ENCODE measurements at places on chromosomes 12 and 14.

DNA sequence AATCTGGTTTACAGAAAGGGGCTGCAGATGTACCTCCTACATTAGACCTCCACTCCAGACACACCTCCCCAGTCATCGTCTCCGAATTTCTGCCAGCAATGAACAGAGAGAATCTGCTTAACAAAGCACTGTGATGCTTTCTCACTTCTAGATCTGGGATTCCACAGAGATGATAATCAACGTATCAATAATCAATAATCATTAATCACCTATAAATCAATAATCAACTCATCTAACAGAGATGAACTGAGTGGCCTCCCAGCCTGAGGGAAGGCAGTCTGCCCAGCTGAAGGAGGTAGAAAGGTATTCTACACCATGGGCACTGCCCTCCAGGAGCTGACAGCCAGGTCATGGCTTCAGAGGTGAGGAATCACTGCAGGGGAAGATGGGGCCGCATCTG is 183.2 kb downstream of the TMEM132D start:
- DNase-seq, result no peak

DNA sequence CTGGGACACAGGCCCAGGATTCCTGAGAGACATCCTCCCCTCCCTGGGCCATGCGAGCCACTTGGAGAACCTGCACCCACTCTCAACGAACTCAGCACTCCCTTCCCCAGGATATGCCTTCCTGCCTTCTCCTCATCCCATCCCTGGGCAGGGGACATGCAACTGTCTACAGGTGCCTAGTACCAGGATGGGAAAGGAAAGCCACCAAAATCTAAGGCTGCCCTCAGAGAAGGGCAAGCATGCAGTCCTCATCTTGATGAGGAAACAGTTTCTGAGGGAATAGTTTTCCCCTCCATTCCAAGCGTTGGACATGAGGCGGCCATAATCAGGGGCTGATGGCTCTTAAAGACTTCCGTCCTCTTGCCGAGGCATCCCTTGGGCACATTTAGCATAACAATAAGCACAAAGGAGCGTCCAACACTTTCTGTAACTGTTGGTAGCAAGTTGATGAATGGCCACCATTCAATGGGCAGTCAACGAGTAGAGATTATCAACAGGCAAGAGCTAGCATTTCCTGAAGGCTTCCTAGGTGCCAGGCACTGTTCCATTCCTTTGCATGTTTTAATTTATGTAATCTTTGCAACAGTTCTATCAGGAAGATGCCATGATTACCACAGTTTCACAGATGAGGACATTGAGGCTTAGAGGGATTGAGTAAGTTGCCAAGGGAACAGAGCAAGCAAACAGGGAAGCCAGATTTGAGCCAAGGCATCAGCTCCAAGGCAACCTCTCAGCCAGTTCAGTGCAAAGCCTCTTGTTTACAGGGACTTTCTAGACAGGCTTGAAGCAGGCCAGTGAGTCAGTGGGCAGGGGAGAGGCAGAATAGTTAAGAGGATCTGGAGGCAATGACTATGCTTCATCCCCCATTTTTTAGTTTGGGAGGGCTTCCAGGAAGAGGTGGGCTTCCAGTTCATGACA is 105.1 kb downstream of the SINHCAF start:
- DNase-seq, result peak; percentile 75

- no peak for DNase-seq
These were observed 82.6 kb upstream of the COCH start for GRCh38 chr14:30791522-30792351.

GRCh38 chr14:76456200-76456599 is 80.3 kb downstream of the ESRRB start:
- DNase-seq, result no peak

GRCh38 chr14:35347323-35348043 is 55.3 kb downstream of the PSMA6 start:
- DNase-seq, result no peak

GRCh38 chr14:85416771-85417170 is 113.2 kb upstream of the FLRT2 start:
- DNase-seq, result no peak

DNA sequence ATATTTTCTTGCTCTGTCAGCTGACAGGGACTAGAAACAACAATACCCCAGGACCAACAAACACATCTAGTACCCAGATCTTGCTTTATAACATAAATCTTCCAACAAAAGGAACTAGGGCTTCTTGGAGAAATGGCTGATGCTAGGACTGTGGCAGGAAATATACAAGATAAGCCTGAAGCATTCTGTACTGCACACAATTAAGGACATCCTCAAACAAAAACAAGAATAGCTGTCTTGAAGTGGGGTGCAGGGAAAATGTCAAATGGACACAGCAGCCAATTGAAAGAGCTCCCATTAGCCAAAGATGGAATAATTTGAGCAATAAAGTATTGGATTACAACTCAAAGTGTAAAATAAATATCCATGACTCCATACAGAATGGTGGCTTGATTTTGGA is 50.0 kb downstream of the LGMN start:
- DNase-seq, result no peak

- no peak for DNase-seq
These were observed 48.0 kb downstream of the SLC17A8 start for GRCh38 chr12:100404769-100405407.

- DNase-seq, result no peak
These were observed 50.5 kb downstream of the IFNG start for GRCh38 chr12:68109001-68109400.

GRCh38 chr14:97723351-97723750 is 926.2 kb downstream of the VRK1 start:
- DNase-seq, result no peak

- no peak for DNase-seq
These were observed 70.6 kb downstream of the PTHLH start for GRCh38 chr12:27901959-27902358.

DNA sequence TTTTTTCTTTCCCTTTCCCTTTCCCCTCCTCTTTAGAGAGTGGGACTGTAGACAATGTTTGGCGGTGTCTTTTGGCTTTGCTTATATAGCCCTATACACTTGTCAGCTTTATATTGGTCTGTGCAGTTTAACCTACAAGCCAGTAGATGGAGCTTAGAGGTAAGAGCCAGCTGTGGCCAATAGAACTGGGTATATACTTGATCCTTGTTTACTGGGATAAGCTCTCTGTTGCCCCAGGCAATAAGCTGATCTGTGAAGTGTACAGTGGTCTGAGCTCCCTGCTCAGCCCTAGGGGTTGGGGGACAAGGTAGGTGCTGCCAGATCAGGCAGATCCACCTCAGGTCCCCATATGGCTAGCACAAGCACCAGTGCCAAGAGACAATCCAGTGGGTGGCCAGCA is 434.1 kb downstream of the NOVA1 start:
- peak; percentile 21 for DNase-seq

- DNase-seq, result no peak
These were observed 84.7 kb upstream of the SOX5 start for GRCh38 chr12:24034160-24034559.

GRCh38 chr14:100236881-100237280 is 2.1 kb upstream of the YY1 start:
- DNase-seq, result no peak

GRCh38 chr12:7959701-7960121 is 23.7 kb upstream of the SLC2A3 start:
- DNase-seq, result no peak

DNA sequence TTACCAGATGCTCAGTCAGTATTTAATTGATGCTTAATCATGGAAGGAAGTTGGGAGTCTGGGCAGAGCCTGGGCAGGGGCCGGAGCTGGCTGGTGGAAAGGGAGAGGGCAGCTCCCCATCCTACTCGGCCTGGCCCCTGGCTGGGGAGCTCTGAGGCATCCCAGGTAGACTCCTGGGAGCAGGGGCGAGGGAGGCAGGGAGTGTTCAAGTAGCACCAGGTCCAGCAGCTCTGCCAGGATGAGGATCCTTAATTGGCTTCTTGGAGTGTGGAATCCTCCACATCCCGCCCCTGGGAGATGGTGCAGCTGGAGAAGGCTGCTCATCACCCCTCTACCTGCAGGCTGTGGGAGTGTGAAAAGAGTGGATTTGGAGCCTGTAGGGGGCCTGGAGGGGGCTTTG is 30.9 kb downstream of the SYNDIG1L start:
- no peak for DNase-seq

DNA sequence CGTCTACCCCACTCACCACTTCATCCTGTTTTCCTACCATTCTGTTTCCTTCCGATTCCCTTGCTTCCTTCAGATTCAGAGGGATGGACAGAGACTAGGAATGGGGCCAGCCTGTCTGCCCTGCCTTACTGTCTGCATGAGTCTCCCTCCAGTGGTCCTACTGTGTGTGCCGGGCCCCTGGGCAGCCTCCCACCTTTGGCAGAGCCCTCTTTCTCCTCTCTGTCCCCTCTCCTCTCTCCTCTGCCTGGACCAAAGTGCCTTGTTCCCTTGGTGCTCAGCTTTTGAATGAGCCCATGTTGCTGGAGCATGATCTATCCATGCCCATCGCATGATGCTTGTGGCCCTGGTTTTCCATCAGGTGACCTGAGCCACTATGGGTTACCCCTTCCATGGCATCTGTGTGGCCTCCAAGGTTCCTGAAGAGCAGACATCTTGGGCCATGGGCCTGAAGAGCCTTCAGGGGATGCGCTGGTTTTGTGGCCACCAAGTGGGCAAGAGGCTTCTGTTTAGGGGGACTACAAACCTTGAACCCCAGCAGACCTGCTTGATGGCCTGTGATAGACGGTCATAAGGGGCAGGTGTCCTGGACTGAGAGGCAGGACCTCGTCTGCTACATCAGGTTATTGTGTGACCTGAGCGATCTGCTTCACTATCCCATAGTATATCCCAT is 54.2 kb upstream of the BCL11B start:
- DNase-seq, result no peak

DNA sequence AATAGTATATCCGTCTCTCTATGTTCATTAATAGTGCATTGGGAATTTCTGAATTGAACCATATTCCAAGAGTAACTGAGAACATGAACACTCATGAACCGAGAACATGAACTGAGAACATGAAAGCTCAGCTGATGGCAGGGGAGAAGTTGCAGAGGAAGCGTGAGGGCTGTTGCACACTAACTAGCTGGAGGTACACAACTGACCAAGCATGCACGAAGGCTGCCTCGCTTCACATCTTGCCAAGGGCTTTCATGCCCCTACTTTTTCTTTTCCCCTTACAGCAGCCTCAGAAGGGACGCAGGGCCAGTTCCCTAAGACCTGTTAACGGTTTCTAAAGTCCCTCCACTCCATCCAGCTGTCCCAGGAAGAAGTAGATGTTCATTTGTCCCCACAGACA is 4.3 kb downstream of the RNASE1 start:
- DNase-seq, result no peak

DNA sequence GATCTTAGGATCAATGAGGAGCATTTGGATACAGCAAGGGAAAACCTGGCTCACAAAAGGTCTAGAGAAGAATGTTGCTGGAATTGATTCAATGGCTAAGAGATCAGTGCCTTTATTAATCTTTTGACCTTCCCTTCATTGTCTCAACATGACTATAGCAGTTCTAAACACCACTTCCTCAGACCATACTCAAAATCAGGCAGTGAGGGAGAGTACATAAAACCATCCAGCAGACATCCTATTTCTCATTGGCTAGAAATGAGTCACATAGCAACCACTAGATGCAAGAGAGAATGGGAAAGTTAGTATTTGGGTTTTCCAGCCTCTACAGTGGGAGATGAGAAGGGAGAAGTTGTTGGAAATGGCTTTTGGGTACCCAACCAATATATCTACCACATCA is 151.4 kb upstream of the NUDT4 start:
- DNase-seq, result no peak

- no peak for DNase-seq
These were observed 87.8 kb upstream of the PSMC1 start for GRCh38 chr14:90168425-90169105.

GRCh38 chr14:80260645-80261044 is 49.3 kb upstream of the DIO2 start:
- no peak for DNase-seq

GRCh38 chr12:72272731-72273498 is 745 bp downstream of the TRHDE start:
- DNase-seq, result no peak

DNA sequence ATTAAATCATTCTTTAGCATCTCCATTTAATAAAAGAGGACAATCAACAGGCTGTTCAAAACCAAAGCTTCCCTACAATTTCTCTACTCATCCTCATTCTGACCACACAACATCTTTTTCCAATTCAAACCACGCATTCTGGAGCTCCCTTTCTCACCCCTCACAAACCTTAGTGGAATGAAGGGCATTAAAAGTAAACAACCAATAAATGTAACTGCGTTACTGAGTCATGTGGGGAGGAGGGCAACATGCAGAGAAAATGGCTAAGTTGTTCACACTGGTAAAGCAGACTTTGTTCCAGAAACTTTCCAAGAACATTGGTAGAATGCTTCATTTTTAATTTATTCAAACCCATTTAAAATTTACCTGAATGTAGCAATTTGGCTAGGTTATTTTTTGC is 19.6 kb downstream of the SOX5 start:
- no peak for DNase-seq

DNA sequence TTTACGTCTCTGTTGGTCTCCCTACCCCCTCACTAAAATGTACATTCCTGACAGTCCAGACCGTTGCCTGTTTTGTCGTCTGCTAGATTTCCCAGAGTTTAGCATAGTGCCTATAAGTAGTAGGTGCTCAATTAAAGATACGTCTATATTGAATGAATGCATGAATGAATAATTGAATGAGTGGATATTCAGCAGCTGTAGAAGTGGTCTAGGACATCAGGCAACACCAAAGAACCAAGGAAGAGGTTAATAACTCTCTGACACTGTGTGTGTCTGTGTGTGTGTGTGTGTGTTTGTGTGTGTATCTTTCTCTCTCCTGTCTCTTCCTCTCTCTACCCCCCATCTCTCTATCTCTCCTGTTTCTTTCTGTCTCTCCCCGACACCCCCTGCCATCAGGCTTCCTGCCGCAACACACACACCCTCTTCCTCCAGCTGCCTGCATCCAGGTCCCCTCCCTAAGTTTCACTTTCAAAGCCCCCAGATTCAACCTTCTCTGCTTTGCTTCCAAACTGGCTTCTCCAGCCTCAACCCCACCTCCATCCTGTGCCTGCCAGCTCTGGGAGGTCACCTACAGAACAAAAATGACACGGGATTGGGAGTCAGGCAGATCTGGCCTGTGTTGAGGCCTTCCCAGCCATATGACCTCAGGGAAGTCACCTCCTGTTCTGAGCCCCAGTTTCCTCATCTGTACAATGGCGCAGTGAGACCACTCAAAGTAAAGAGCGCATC is 119.9 kb upstream of the NCOR2 start:
- DNase-seq, result no peak

GRCh38 chr12:46751173-46751572 is 74.6 kb downstream of the SLC38A4 start:
- no peak for DNase-seq

DNA sequence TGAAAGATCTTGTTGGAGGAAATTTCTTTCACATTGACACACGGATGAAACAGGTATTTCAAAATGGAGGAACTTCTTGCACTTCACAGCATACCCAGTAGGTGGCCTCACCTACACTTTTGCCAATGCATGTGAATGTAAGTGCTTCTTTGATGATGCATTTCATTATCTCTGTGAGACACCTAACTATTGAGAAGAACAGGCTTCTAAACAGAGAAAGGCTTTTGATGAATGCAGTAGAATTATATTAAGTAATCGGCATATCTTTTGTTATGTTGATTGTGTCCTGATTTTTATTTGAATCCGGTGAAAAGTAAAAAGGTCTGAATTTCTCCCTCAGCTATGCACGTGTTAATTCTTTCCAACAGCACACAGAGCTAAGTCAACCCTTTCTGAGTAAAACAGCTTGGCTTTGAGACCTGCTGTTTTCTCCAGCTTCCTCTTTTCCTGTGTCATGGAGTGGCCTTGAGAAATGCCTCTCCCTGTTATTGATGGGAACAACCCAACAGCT is 399.0 kb downstream of the NAV3 start:
- DNase-seq, result peak; percentile 21
